Activated CD4-positive, alpha-beta T cell treated with anti-CD3 and anti-CD28 coated beads, Interleukin-2, amount 50 U/mL, for 16 hours (primary cell): ENCODE measurements at places on chromosomes 1 and 21.

- DNase-seq, result no peak
Measured at GRCh38 chr1:238401144-238401543, 510.4 kb upstream of the ZP4 start.

DNA sequence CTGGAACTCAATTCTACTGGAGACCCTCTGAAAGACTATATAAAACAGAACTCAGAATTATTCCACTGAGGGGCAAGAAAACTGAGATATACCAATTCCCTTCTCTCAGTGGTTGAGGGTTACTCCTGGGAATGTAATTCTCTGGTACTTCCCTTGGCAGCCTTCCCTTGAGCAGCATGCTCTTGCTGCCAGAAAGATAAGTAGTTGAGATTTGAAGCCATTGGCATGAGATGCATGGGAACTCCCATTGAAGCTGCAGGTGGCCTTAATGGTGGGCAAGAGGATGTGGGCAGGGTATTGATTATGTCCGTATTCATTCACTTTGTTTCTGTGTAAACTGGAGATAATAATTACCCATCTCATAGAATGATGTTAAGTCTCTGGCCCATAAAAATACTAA, 28.6 kb upstream of the C1orf185 start:
- DNase-seq, result no peak

GRCh38 chr1:45023663-45024062, 11.6 kb downstream of the UROD start:
- no peak for DNase-seq

DNA sequence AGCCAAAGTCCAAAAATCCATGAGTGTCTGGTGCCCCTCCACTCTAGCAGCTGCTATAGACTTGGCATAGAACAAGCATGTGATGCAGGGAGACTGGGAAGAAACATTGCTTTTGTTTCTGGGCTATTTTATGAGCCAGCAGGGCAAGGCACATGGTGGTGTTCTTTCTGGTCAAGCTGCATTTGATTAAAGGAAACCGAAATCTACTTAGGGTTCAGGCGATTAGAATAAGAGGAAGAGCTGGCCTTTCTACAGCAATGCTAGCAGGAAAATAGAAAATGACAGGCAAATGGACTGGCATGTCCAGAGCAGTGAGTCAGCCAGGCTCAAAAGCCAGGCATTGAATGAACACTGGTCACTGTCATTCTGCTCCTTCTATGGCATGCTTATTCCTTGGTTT, 28.5 kb upstream of the ARHGAP29 start:
- DNase-seq, result no peak

- no peak for DNase-seq
Measured at GRCh38 chr1:232987046-232987773, 36.8 kb downstream of the NTPCR start.

DNA sequence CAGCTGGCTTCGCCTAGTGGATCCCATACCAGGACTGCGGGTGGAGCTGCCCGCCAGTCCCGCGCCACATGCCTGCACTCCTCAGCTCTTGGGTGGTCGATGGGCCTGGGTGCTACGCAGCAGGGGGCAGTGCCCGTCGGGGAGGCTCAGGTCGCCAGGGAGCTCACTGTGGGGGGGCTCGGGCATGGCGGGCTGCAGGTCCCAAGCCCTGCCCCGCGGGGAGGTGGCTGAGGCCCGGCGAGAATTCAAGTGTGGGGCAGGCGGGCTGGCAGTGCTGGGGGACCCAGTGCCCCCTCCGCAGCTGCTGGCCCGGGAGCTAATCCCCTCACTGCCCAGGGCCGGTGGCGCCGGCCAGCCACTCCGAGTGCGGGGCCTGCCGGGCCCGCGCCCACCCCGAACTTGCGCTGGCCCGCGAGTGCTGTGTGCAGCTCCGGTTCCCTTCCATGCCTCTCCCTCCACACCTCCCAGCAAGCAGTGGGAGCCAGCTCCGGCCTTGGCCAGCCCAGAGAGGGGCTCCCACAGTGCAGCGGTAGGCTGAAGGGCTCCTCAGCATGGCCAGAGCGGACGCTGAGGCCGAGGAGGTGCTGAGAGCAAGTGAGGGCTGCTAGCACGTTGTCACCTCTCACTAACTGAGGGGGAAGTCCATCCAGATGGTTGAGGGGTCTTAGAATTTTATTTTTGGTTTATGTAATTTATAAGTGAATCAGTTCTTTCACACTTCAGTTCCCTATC, 85.2 kb upstream of the HMCN1 start:
- no peak for DNase-seq

- DNase-seq, result no peak
Measured at GRCh38 chr1:156499842-156500542, 583 bp downstream of the MEF2D start.

- DNase-seq, result no peak
Measured at GRCh38 chr1:6123083-6123482, 57.0 kb downstream of the CHD5 start.

DNA sequence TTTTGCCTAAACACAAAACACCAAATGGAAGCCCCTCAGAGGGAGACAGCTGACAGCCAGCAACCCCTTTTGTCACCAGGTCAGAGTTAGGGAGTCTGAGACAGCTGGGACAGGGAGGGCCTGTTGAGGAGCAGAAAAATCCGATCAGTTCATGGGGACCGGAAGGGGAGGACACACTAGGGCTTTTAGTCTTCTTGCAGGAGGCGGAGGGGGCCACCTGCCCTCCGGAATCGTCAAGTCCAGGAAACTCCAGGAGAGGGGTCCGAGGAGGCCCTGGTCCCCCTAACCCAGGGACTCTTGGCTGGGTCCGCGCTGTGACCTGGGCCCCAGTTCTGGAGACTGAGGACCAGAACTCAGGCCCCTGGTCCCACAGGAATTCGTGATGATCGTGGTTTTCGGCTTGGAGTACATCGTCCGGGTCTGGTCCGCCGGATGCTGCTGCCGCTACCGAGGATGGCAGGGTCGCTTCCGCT, 34.2 kb downstream of the KCNQ4 start:
- DNase-seq, result no peak

DNA sequence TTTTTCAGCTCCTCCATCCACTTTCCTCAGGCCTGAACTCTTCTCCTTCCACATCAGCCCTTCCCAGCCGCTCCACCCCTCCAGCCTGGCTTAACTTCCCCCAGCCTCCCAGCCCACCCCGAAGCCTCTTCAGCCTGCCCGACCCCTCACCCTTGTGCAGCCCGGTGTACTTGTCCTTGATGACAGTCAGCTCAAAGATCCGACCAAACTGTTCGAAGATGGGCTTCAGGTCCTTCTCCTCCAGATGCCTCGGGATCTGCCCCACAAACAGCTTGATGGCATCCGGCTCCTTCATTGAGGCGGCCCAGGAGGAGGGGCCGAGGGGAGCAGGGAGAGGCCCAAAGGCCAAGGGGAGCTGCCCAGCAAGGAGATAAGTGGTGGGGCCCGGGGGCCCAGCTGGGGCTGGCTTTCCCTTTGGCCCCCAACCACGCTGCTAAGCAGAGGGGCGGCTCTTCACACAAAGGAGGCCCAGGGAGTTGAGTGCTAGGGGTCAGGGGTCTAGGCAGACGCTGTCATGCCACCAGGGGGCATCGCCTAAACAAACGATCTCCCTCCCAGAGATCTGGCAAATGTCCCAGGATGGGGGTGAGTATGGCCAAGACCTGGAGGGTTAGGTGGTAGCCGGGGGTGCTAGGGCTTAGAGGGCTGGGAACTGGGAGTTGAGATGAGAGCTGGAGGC, 738 bp downstream of the CELF3 start:
- DNase-seq, result no peak

GRCh38 chr1:92503043-92503925, 16.6 kb upstream of the GFI1 start:
- no peak for DNase-seq

GRCh38 chr1:81197591-81197990, 603.1 kb upstream of the ADGRL2 start:
- no peak for DNase-seq

DNA sequence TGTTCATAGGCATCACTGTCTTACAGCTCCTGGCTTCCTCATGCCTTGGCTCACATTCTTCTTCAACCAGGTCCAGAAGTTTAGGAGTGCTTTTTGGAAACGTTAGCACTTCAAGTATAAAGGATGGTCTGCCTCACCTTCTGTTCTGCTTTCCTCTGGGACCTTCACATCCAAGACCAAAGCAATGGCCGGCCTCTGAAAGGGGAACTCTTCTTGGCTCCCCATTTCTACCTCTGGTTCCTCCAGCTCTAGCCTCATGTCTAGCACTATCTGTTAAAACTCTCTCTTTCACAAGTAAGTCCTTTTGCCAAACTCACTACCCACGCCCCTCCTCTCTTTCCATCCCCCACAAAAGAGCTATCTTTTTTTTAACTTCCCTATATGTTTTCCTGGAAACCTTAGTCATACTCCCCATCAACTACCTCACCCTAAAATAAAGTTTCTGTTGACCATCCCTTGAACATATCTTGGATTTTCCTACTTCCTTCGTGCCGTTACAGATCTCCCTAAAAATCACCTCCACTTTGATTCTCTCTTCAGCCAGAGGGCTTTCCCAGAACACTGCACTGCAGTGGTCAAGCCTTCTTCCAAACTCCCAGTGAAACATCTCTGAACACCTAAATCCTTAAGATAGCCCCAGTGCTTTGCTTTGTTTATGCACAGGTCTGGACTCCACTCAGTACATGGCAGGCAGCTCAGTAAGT, 7.9 kb downstream of the SORT1 start:
- no peak for DNase-seq

GRCh38 chr1:21027805-21028204, 148.9 kb downstream of the EIF4G3 start:
- no peak for DNase-seq

DNA sequence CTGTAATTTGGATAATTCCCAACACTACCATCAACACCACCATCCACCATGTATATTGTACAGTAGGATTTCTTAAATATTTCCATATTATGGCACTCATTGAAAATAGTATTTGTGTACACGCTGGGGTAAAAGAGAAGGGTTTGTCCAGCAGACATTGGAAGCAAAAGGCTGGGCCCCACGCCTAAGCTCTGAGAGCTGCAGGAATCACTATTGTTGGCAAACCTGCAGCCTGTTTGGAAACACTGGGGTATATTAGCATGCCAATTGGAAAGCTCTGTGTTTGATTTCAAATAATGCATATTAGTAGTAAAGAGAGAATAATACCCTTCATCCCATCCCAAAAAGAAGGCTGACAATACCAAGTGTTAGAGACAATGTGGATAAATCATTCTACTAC, 81.5 kb upstream of the DPYD start:
- no peak for DNase-seq

- no peak for DNase-seq
Measured at GRCh38 chr1:101191049-101191448, 45.8 kb upstream of the S1PR1 start.
